Right atrium auricular region (tissue), 2 donors: ENCODE measurements at places on chromosomes 16 and 17. TPM values are rescaled to one million over a fixed set of nuclear protein-coding genes. Genes with fewer than 3 reads are reported as not detected.

GRB7 gene
- total RNA-seq = 3.4 TPM

DNA sequence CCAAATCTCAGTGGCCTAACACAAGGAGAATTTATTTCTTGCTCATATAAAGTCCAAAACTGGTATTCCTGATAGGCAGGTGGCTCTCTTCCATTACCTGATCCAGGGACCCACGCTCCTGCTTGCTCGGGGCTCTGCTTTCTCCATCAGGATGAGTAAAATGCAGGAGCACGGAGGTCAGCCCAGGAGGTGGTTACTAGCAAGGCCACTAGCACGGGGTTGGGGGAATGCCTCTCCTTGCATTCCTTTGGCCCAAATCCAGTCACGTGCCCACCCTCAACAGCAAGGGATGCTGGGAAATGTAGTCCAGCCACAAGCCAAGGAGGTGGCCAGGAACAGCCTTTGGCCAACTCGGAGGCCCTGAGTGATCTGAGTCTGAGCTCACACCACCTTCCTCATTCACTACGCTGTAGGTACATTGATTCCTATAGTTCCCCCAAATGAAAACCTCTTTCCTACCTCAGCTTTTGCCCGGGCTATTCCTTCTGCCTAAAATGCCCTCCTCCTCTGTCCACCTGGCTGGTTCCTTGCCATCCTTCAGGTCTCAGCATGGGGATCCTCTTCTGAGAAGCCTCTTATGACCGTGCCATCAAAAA, 38.3 kb upstream of the HAPSTR1 start:
- DNase-seq = peak; percentile 72

DNA sequence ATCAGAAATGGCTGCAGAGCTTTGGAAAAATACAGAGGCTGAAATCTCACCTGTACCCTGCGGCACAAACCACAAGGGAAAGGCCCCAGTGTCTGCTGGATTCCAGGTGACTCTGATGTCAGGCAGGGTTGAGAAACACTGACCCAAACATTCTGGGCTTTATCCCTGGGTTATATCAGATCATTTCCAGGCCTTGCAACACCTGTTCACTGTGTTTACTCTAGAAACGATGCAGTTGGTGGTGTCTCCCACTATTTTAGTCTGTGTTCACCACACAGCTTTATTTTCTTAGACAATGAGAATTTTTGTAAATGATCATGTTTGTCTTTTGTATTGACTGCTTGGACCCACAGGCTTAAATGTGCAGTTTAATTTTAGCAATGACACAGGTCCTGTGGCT, 151.5 kb upstream of the SDK2 start:
- no peak for DNase-seq

RRAD gene
- total RNA-seq = 266 TPM

- peak; percentile 70 for DNase-seq
These were observed 40.9 kb downstream of the TMEM235 start for GRCh38 chr17:78272181-78272913.

- DNase-seq = no peak
These were observed 68.6 kb upstream of the MRTFB start for GRCh38 chr16:14002416-14002990.

DNA sequence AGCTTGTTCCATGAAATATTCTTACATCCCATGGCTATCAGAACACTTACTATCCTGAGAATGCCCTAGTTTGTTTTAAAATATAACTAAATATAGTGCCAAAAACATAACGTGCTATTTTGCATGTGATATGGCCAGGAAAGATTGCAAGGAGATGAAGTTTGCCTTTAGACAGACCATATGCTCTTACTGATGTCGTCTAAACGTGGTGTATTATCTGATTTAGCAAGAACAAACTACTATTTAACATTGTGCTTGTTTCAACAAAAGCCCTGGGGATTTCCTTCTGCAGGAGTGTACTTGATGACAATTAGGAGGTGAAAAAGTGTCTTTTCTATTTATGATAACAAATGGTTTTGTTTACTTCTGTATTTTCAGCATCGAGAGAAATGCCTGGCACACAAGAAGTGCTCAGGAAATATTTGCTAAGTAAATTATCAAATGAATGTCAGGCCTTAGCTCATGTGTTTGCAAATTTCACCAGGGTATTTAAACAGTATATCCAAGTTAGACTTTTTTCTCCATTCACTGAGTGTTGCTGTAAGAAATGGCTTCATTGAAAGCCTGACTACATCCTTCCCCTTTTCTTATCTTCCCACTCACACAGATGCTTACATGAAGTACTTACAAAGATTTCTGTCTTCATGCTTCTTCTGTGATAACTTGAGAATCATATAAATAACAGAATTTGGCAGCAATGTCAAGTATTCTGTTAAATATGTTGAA, 1033.6 kb downstream of the CDH8 start:
- no peak for DNase-seq

- DNase-seq = peak; percentile 16
These were observed 74.5 kb upstream of the METRNL start for GRCh38 chr17:83004791-83005380.

NLK gene
- total RNA-seq = 19.4 TPM

TADA2A gene
- 6.8 TPM for total RNA-seq

RCVRN gene
- total RNA-seq = 0.24 TPM

DNA sequence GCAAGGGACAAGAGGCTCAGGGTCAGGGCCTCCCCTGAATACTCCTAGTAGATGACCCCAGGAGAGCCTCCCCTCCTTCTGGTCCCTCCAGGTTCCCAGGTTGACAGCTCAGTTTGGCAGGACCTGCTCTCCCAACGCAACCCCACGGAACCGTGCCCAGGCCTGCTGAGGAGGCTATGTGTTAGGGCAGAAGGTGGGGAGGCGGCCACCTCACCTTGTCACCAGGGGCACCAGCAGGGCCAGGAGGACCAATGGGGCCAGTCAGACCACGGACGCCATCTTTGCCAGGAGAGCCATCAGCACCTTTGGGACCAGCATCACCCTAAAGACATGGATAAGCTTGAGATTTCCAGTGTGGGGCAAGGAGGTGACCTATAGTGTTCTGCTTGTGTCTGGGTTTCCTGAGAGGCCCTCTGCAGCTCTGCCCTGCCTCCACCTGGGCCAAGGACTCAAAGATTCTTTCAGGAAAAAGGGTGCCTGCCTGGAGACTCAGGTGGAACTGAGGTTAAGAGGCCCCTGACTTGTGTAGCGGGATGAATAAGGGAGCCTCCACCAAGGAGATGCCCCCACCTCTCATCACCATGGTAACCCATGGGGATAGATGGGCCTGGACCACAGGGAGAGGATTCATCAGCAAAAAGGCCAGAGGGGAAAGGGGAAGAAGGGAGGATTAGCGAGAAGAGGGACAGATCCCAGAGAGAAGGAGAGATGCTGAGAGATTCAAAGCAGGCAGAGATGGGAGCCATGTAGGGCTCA, 10.7 kb downstream of the COL1A1 start:
- no peak for DNase-seq

WFDC1 gene
- total RNA-seq = 0.59 TPM
